Immature natural killer cell (primary cell): ENCODE measurements at places on chromosomes 11 and 22.

DNA sequence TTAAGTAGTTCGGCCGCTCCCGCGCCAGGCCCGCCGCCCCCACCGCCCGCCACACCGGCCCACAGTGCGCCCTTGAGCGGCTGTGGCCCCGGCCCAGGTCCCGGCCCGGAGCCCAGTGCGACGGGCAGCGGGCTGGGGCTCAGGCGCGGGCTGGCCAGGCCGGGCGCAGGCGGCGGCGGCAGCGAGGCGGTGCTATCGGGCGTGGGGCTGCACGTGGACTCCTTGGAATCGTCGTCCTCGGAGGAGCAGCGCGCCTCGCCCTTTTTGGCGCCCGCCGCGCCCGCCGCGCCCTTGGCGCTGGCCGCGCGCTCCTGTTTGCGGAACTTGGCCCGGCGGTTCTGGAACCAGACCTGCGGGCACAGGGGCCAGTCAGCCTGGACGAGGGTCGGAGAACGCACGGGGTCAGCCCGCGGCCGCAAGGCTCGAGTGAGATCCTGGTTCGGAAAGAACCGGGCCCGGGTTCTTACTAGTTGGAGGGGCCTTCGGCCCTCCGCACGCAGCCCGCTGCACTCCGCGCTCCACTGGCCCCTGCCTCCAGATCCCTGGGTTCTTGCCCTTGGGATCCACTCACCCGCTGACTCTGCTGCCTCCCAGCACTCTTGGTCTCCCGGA, 4.0 kb downstream of the PHOX2A start:
- peaks cover 26% of the 10 kb centered on the region for H3K4me1 ChIP-seq
- DNase-seq: no peak
- no peak overlapping the region for H3K27ac ChIP-seq
- no peaks in the 10 kb centered on the region for H3K36me3 ChIP-seq

GRCh38 chr11:129737831-129738230, 77.8 kb upstream of the TMEM45B start:
- H3K27me3 ChIP-seq: peaks cover 11% of the 10 kb centered on the region
- no peak overlapping the region for H3K4me3 ChIP-seq
- H3K27ac ChIP-seq: no peak overlapping the region
- no peaks in the 10 kb centered on the region for H3K36me3 ChIP-seq
- no peak for DNase-seq
- no peaks in the 10 kb centered on the region for H3K4me1 ChIP-seq

- peaks cover 17% of the 10 kb centered on the region for H3K27me3 ChIP-seq
- no peak overlapping the region for H3K27ac ChIP-seq
- H3K36me3 ChIP-seq: no peaks in the 10 kb centered on the region
Observed at GRCh38 chr11:18203723-18204122, 31.1 kb downstream of the MRGPRX4 start.

DNA sequence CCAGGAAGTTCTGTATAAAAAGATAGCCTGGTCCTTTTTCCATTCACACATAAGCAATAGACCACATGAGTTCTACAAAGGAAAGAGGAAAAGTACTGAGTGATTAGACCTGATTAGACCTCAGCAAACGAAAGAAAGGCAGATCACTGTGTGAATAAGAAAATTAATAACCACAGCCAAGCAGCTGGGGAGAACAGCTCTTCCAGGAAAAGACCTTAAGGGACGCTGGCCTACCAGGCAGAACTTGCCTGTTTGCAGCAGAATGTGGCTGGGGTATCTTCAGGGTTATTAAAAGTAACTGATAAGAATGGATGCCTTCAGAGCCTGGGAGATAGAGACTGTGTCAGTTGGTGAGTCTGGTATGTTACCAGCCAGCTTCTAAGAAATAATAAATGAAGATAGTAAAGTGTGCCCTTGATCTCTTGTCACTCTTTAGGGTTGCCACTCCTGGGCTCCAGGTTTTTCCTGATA, 172.9 kb downstream of the DBX1 start:
- H3K27me3 ChIP-seq: peaks cover 4% of the 10 kb centered on the region
- DNase-seq: no peak
- H3K27ac ChIP-seq: no peak overlapping the region
- H3K4me3 ChIP-seq: no peak overlapping the region
- peaks cover 6% of the 10 kb centered on the region for H3K36me3 ChIP-seq
- no peaks in the 10 kb centered on the region for H3K4me1 ChIP-seq

- no peak overlapping the region for H3K4me3 ChIP-seq
- no peak overlapping the region for H3K27ac ChIP-seq
- DNase-seq: no peak
- H3K4me1 ChIP-seq: peaks cover 17% of the 10 kb centered on the region
- H3K27me3 ChIP-seq: peaks cover 11% of the 10 kb centered on the region
Observed at GRCh38 chr11:118215262-118215661, 9.5 kb downstream of the JAML start.

GRCh38 chr22:32801537-32802236, at the start of gene TIMP3:
TSS of gene TIMP3 (plus strand) at chr22:32801705. CDS start at chr22:32802002, 297 bp downstream.
- no peak for DNase-seq
- H3K4me1 ChIP-seq: peaks cover 6% of the 10 kb centered on the region
- no peaks in the 10 kb centered on the region for H3K36me3 ChIP-seq
- H3K27ac ChIP-seq: no peak within 1 kb of the TSS
- H3K27me3 ChIP-seq: peaks cover 19% of the 10 kb centered on the region
